Myocyte (in vitro differentiated cells): ENCODE measurements at places on chromosomes 3 and 15.

GRCh38 chr15:99425657-99426301, 140.0 kb upstream of the MEF2A start:
- DNase-seq: no peak

DNA sequence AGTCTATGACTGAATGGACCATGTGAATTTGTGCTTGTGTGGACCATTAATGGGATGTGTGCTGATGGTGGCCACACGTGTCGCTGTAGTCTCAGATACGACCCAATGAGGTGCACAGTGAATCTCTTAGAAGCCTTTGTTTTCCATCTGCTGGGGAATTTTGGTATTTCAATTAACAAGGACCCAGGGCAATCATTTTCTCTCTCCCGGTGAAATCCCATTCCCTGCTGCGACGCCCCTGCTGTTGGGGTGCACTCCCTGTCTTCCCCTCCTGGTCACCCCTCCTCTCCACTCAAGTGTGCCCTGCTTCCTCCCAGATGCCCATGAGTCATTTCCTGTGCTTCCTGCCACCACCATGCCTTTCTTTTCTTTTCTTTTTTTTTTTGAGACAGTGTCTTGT, 32.7 kb downstream of the EBLN2 start:
- no peak for DNase-seq

DNA sequence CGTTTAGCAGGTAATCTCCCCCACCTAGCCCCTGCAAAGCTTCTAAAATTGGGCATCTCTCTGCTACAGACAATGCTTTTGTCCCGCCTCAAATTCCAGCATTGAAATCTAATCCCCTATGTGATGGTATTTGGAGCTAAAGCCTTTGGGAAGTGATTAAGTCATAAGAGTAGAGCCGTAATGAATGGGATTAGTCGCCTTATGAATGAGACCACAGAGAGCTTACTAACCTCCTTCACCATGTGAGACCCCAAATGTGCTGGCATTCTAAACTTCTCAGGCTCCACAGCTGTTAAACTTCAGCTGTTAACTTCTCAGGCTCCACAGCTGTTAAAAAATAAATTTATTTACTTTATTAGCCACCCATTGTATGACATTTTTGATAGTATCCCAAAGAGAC, 374.2 kb upstream of the BCHE start:
- DNase-seq: peak; percentile 26

DNA sequence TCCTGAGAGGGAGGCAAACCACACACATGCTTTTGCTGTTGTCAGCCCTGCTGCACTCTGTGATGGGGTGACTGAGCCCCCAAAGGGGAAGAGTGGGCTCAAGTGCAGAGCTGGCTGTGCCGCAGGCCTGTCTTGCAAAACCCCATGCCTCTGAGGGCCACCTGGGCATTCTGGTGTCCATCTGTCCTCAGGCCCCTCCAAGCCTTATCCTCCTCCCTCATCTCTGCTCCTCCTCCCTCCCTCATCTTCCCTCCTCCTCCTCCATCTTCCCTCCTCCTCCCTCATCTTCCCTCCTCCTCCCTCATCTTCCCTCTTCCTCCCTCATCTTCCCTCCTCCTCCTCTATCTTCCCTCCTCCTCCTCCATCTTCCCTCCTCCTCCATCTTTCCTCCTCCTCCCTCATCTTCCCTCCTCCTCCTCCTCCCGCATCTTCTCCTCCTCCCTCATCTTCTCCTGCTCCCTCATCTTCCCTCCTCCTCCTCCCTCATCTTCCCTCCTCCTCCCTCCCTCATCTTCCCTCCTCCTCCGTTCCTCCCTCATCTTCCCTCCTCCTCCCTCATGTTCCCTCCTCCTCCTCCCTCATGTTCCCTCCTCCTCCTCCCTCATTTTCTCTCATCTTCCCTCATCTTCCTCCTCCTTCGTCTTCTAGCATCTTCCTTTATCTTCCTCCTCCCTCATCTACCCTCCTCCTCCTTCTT, 40.6 kb downstream of the CHDH start:
- DNase-seq: no peak

DNA sequence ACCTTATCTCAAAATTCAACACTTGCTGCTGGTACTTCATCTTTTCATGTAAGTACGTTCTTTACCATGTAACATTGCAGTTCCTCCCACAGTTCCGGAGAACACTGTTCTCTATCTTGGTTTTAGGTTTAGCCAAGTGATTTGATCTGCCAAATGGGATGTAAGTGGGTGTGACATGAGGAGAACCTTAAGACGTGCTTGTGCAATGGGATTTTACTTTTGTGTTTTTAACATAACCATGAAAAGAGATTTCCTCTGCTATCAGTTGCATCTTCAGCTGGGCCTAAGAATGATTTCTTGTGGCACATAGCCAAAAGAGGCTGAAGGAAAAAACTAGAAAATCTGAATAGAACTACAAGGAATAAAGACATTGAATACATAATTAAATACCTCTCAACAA, 894.5 kb upstream of the ALCAM start:
- DNase-seq: no peak
